ENCODE measurements at places on chromosomes 2 and 18. TPM values are rescaled to one million over a fixed set of nuclear protein-coding genes. Genes with fewer than 3 reads are reported as not detected.
A peak's percentile ranks its signal among the peaks of the same experiment; 100 is the strongest.

DNA sequence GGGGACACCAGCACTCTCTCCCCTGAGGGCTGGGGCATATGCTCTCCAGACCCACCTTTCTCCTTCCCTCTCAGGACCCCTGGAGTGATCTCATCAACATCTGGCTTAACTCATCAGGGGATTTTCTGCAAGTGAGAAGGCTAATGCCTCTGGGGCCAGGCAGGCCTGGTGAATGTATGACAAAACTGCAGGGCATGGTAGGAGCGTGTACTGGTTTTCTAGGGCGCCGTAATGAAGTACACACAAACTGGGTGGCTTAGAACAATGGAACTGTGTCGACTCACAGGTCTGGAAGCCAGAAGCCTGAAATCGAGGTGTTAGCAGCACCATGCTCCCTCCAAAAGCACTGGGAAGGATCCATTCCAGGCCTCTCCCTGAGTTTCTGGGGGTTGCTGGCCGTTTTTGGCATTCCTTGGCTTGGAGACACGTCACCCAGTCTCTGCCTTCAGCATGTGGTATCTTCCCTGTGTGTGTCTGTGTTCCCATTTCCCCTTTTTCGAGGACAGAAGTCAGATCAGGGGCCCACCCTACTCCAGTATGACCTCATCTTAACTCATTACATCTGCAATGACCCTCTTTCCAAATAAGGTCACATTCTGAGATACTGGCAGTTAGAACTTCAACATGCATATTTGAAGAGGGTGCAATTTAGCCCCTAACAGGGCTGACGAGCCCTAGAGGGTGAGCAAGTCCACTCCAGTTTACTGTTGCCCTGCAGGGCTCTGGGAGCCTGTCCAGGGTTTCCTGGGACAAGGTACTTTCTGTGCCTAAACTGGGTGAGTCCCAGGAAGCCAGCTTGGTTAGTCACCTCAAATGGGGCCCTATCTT is 45.5 kb upstream of the CAB39 start:
- no peak for DNase-seq

DNA sequence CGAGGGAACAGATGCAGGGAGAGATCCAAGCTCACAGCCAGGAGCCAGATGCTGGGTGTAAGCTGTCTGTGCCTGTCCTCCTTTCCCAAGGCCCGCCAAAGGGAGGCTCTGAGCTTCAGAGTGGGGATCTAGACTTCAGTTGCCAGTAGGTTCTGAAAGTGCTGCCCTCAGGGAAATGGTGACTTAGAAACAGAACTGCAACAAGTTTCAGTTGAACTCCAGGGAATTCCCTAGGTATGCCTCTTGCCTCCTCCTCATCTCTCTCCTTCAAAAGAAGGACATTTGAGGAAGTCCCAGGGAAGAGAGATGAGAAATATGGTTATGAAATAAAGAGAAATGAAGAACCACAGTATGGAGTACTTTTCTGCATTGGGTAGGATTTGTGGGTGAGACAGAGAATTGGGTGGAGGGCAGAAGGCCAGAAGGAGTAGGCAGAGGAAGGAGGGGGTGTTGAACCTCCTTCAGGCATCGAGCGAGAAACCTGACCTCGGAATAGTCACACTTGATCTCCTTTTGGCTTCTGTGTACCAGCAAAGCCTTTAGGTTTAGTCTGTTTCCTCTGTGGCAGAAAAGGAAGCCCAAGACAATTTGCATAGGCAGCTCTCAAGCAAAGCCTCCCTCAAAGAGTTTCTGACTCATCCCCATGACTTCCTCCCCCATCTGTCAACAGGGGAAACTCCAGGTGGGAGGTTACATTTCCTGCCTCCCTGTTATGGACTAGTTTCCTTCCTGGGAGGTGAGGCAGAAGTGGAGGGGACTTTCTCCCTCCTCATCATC is 45.7 kb downstream of the QPCT start:
- no peak for DNase-seq

DNA sequence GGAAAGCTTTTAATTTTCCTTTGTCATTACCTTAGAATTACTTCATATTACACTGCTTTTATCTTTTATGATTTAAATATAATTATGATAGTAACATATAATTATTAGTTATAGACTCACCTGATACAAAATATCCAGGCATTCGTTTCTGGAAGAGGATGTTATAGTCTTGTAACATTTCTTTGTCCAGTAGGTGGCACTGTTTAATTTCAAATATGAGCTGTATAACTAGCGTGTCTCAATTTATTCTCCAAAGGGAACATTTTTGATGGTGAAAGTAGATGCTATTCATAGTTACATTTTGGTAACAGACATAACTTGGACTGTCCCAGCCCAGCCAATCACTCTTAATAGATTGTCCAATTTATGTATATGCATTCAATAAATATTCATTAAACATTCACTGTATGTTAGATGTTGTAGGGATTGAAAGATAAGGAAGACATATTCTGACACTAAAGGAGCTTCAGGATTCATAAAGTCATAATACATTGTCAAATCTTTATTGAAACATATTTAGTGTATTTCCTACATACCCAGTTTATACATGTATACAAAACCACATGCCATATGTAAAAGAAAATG is 19.2 kb downstream of the DAW1 start:
- no peak for DNase-seq

DNA sequence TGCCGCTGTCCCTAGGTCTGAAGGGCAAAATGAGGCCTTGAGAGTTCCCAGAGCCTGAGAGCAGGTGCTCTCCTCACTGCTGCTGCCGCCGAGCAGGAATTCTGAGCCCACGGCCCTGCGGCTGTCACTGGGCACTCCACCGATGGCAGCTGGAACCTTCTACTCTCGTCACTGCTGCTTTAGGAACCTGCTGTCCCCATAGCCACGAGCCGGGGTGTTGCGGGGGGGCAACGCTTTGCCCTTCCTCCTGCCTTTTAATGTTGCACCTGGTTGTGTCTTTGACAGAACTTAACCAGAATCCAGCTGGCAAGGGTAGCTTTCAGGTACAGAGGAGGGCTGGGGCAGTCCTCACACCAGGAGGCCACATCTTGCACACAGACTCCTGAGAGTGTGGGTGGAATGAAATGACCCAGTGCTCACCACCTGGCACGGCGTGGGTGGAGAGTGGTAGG is 32.3 kb downstream of the NCK2 start:
- DNase-seq, result no peak

Gene TSHZ1
- total RNA-seq, result 18.6 TPM

Gene FBXO15
- total RNA-seq, result 0.19 TPM

GRCh38 chr18:23142251-23142929 is 7.1 kb downstream of the CABLES1 start:
- no peak for DNase-seq

Gene ZNF521
- 16.8 TPM for total RNA-seq

GRCh38 chr18:56067969-56068671 is 480.1 kb upstream of the TCF4 start:
- peak; percentile 36 for DNase-seq

Gene SLC40A1
- total RNA-seq, result 48.8 TPM

- no peak for DNase-seq
Observed at GRCh38 chr18:54506516-54507261, 84.4 kb upstream of the DYNAP start.

Gene SLC14A1
- 11.9 TPM for total RNA-seq

- peak; percentile 34 for DNase-seq
Observed at GRCh38 chr2:12702168-12703121, 14.3 kb upstream of the TRIB2 start.

Gene GRB14
- 4.8 TPM for total RNA-seq

- DNase-seq, result no peak
Observed at GRCh38 chr2:55163941-55164390, 68.1 kb downstream of the CLHC1 start.

Gene AOX1
- total RNA-seq, result 0.72 TPM

- no peak for DNase-seq
Observed at GRCh38 chr2:105377871-105378270, 21.0 kb downstream of the FHL2 start.

DNA sequence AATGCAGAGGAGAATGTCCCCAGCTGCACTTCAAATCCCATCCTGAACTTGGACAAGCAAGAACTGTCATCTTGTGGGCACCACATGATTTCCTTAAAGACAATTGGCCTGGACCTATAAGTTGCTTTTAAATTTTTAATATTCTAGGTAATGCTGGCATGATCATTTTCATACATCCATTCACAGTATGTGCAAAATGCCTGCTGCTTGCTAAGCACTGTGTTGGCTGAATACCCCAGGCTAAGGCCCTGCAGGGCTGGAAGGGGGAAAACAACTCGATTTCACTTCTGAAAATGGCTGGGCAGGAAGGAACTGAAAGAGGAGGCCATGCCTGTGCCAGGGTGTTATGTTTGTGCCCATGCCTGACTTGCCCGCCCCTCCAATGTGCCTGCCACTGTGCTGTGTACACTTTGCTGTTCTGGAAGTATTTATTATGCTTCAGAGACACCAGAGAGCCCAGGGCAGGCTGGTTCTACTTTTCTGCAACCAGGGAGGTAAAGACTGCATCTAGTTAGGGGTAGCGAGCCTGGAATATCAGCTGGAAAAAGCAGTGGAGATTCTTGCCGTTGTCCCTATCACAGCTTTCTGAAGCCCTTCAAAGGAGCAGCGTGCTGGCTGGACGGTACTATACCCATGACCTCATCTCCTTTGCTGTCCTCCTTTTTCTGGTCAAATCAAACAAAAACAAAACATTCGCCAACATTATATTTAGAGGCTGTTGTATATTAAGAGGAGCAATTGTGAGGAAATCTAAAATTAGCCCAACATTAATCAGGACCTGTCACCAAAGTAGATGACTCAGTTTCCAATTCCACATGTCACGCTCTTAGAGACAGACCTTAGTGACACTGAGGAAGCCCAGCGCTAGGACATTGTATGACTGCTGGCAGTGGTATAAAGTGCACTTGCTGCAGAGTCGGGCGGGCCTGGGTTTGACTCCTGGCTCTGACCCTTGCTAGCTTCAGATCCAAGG is 158.1 kb downstream of the DDX1 start:
- DNase-seq, result no peak

Gene LIMS4
- 5.5 TPM for total RNA-seq

Gene ASPRV1
- total RNA-seq, result 1.2 TPM

- DNase-seq, result no peak
Observed at GRCh38 chr2:189874586-189875320, 90.5 kb downstream of the PMS1 start.

Gene LTBP1
- total RNA-seq, result 164 TPM

- DNase-seq, result no peak
Observed at GRCh38 chr2:132549935-132550670, 119.9 kb downstream of the LYPD1 start.

GRCh38 chr2:149799013-149799705 is 211.6 kb upstream of the MMADHC start:
- no peak for DNase-seq

Gene EEF1B2
- total RNA-seq, result 303 TPM

GRCh38 chr2:62145478-62146100 is 50.3 kb upstream of the B3GNT2 start:
- no peak for DNase-seq

DNA sequence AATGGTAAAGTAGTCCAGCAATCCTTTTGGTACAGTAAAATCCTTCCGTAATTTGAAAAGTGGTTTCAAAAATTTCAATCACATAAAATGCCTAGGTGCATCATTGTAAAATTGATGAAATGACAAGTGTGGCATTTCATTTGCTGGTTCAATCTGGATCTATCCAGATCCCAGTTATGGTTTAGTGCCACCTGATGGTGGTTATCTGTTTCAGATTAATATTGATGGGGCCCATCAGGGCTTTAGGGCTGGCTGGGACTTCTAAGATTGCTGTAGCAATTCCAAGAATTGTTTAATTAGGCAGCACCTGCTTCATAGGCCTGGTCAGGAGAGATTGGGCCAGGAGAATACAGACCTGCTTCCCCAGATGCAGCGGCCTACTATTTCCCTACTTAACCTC is 55.5 kb upstream of the PIK3C3 start:
- no peak for DNase-seq

DNA sequence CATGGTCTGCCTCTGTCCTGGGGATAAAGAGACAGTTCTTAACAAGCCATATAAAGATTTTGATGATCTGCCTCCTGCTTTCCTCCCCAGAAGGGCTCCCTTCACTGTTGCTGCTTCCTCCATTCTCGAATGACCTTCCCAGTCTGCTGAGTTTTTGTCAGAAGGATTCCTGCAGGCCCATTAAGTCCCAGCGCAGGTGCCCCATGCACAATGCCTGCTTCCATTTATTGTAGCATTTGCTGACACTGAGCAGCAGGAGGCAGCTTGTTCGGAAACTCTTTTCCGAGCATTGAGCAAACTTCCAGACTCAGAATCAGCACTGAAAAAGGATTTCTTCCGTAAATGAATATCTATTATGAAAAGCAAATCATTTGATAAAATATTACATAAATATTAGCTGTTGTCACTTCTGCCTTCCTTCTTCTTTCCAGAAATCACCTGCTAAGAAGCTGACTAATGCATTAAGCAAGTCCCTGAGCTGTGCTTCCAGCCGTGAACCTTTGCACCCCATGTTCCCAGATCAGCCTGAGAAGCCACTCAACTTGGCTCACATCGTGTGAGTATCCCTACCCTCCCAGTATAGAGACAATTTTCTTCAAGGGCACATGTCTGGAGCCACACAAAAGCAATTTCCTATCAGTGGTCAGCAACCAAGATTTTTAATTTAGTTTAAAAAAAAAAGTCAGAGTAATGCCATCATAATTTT is 110.4 kb downstream of the DTNA start:
- no peak for DNase-seq

DNA sequence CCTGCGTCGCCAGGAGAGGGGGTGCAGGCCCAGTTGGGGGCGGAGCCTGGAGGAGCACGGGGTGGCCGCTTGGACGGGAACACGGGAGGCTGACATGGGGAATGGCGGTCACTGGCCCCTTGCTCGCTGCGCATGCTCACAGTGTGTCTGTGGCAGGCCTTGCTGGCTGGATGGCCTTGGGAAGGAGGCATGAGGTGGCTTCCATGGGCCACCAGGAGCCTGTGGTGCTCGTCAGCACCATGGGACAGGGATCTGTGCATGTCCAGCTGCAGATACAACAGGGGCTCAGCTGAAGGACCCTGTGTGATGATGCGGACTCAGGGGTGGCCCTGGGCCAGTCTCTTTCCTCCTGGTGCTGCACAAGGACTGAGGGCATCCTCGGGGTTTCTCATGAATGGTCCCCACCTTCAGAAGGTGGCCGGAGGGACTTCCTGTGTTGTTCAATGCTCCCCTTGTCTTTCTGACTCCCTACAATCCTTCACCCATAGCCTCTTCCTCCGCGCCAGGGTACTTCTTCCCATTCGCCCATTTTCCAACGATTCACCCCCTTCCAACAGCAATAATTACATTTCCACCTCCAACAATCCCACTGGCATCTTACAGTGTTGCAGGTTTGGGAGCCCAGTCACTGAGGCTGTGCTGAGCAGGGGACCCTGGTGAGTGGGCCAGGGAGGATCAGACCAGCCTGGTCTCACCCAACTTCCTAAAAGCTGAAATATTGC is 3.4 kb upstream of the SP140L start:
- no peak for DNase-seq

DNA sequence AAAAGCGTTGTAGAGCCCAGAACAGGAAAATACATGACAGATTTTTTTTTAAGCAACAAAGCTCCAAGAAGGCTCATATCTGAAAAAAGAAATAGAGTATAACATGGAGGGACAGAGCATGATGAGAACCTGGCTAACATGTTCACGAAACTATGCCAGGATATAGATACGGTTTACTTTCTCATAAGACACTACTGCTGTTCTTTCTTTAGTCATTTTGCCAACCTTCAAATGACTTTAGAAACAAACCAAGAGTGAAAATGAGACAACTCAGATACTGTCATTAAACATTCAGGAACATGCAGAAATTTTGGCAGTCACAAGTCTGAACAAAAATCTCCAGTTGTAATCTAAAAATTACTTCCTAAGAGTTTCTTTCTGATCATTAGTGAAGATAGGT is 14.3 kb downstream of the LPIN2 start:
- no peak for DNase-seq

Gene HSPE1
- total RNA-seq, result 81.8 TPM

All from heart right ventricle (tissue), 16 donors.